Fibroblast of lung (primary cell): ENCODE measurements at places on chromosomes 12 and 14. TPM values are rescaled to one million over a fixed set of nuclear protein-coding genes. Genes with fewer than 3 reads are reported as not detected.
A peak's percentile ranks its signal among the peaks of the same experiment; 100 is the strongest.

DNA sequence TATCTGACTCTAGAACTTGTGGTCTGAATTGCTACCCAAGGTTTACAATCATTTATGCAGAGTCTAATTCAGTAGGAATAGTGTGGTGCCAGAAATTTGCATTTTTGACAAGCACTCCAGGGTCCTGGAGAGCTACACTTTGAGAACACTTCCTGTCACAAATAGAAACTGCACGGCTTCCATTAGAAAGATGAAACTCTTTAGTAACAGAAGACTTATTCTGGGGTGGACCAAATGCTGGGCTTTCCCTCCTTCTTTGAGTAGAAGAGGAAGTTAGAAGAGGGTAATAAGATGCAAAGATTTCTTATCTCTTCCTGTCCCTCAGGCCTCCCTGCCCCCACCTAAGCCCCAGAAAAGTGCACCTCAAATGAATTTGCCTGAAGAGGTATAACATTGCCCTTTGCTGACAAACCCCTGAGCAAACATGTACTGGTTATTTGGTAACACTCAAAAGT lies 28.4 kb downstream of the DGLUCY start:
- no peak overlapping the region for H3K27ac ChIP-seq
- DNase-seq = no peak
- H3K36me3 ChIP-seq = peaks cover 1% of the 10 kb centered on the region
- H3K27me3 ChIP-seq = no peaks in the 10 kb centered on the region
- no peak overlapping the region for H3K4me3 ChIP-seq
- H3K4me1 ChIP-seq = no peaks in the 10 kb centered on the region

DNA sequence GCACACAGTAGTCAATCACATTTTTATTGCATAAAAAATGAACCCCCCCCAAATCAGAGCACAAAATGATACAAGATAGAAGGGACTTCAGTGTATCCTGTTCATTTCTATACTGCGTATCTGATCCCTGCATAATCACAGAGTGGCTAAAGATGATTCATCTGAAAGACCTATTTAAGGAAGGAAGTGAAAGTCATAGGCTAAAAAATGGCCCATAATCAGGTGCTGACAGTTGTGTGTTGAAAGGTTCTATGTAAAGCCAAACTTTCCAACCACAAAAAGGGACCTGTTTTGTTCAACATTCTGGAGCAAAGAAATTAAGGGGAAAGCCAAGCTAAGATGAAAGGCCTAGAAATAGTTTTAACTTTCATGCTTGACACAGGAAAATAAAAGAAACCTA lies 147.8 kb upstream of the ATP2B1 start:
- no peaks in the 10 kb centered on the region for H3K27me3 ChIP-seq
- no peak overlapping the region for H3K27ac ChIP-seq
- no peaks in the 10 kb centered on the region for H3K36me3 ChIP-seq
- peak; percentile 87 for DNase-seq
- H3K4me3 ChIP-seq = no peak overlapping the region

DNA sequence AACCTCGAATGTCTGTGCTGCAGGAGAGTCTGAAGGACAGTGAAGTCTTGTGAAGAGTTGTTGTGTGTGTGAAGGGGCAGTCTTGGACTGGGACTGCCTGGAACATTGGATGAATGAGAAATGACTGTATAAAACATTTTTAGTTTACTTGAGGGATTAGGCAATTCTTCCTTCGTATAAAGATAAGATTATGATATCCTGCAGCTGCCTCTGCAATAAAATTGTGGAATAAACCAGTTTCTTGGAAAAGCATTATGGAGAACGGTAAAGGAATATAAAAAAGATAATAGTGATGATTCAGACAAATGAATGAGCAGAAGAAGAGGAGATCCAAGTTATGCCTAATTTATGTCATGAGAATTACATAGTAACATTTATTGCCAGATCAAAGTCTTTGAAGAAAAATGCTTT lies 30.9 kb upstream of the LUM start:
- peak overlapping the region; percentile 1 for H3K27ac ChIP-seq
- H3K4me1 ChIP-seq = peaks cover 31% of the 10 kb centered on the region
- peak; percentile 87 for DNase-seq
- peaks cover 3% of the 10 kb centered on the region for H3K36me3 ChIP-seq
- H3K27me3 ChIP-seq = no peaks in the 10 kb centered on the region

DNA sequence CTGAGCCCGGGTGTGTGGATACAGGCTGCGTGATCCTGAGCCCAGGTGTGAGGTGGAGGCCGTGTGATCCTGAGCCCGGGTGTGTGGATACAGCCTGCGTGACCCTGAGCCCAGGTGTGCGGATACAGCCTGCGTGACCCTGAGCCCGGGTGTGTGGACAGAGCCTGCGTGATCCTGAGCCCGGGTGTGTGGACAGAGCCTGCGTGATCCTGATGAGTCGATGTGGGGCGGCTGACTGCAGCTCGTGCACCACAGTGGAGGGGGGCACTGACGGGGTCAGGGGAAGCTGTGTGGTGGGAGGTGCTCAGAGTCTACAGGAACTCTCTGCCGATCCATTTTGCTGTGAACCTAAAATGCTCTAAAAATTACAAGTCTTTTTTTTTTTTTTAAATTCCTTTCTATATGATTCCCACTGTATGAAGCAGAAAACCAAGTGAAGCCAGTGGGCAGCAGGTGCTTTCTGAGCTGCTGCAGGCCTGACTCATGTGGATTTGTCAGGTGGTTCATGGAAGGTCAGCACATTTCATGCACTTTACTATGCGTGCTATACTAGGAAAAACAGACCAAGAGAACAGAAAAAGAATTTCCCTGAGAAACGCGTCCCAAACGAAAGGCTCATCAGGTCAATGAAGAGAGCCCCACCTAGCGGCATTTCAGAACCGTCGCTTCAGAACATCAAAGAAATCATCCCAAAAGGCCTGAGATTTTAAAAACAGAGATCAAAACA lies 19.3 kb downstream of the BRF1 start:
- no peaks in the 10 kb centered on the region for H3K36me3 ChIP-seq
- H3K27me3 ChIP-seq = no peaks in the 10 kb centered on the region
- no peaks in the 10 kb centered on the region for H3K4me1 ChIP-seq
- peak; percentile 67 for DNase-seq

- no peaks in the 10 kb centered on the region for H3K36me3 ChIP-seq
- no peak overlapping the region for H3K4me3 ChIP-seq
- no peaks in the 10 kb centered on the region for H3K4me1 ChIP-seq
- no peak overlapping the region for H3K27ac ChIP-seq
- DNase-seq = peak; percentile 12
- H3K27me3 ChIP-seq = peaks cover 6% of the 10 kb centered on the region
These were observed 27.7 kb upstream of the PEX5 start for GRCh38 chr12:7161811-7162210.

DNA sequence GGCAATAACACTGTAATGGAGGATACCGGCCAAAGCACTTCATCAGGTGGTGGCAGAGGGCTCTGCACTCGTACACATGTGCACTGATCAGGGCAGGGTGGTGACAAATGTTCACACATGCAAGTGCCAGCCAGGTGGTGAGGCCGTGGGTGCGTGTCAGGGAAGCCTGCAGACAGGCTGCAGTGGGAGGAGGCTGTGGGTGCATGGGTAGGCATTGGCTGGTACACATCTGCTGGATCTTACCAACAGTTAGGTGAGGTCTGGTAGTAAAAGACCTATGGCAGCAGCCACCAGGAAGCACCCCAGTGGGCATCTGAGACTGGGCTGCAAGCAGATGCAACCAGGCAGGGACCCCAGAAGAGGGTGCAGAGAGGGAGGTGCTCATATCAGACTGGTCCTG lies 65.3 kb downstream of the PDE6H start:
- no peak overlapping the region for H3K27ac ChIP-seq
- H3K4me3 ChIP-seq = no peak overlapping the region
- DNase-seq = no peak
- H3K36me3 ChIP-seq = no peaks in the 10 kb centered on the region

DNA sequence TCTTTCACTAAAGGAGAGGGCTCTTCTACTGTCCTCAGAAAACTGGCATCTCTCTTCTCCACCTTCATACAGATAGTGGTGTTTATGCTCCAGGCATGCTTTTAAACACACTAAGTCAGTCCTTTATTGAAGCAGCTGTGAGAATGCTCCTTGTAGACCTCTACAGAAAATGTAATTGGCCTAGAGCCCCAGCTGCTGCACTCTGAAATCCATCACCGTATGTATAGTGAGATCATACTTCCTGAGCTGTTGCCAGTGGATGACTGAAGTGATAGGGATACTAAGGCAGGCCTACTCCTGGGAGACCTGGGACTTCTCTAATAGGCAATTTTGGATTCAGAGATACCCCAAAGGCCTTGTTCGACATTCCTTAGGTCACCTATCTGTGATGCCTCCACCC lies 535.4 kb downstream of the RPS29 start:
- H3K4me3 ChIP-seq = no peak overlapping the region
- H3K36me3 ChIP-seq = no peaks in the 10 kb centered on the region
- DNase-seq = peak; percentile 42
- no peaks in the 10 kb centered on the region for H3K27me3 ChIP-seq

GRCh38 chr12:2453761-2454090 lies 341.0 kb upstream of the FKBP4 start:
- H3K4me3 ChIP-seq = no peak overlapping the region
- no peaks in the 10 kb centered on the region for H3K36me3 ChIP-seq
- no peak for DNase-seq
- no peaks in the 10 kb centered on the region for H3K4me1 ChIP-seq

The ABCC9 gene
- 8.7 and 9.9 TPM in 2 replicates for total RNA-seq

The CLEC9A gene
- not detected in 2 replicates for total RNA-seq

The TC2N gene
- 0.26 and 0.83 TPM in 2 replicates for total RNA-seq

The SLC6A13 gene
- total RNA-seq = not detected in 2 replicates
